ENCODE measurements at places on chromosomes 1 and 21.

DNA sequence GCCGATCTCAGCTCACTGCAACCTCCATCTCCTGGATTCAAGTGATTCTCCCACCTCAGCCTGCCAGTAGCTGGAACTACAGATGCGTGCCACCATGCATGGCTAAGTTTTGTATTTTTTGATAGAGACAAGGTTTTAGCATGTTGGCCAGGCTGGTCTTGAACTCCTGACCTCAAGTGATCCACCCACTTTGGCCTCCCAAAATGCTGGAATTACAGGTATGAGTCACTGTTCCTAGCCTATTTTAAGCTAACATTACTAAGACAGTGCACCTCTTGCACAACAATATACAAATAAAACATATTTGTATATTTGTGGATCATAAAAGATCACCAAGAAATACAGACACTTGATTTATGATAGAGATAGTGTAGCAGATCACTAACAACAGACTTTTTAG is 139.1 kb downstream of the DUSP10 start:
- no peak for DNase-seq

DNA sequence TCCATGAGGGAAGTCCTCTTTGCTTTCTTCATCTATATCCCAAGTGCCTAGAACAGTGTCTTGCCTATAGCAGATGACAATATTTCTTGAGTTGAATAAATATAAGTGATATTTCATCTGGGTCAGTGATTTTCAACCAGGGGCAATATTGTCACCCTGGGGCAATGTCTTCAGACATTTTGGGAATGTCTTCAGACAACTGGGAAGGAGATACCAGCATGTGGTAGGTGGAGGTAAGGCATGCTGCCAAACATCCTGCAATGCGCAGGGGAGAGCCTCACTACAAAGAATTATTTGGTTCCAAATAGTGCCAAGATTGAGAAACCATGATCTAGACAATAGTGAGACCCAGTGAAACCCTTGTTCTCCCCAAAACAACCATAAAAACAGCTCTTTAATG is 54.7 kb downstream of the C1orf94 start:
- DNase-seq = no peak

DNA sequence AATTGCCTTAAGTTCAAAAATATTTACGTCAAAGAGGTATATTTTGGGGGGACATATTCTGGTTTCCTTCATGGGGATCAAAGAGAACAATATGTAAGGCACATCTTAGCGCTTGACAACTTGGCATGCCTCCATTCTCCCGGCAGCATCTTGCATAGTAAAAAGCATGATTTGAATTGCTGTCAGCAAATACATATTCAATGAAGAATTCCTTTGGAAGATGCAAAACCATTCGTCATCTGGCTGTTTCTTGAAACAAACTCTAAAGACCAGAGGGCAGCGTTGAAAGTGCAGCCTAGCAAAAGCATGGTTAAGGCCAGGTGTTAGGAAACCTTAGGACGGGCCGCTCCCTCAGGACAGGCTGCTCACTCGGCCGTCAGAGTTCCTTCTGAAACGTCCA is 3.4 kb upstream of the PIK3CD start:
- DNase-seq = no peak

DNA sequence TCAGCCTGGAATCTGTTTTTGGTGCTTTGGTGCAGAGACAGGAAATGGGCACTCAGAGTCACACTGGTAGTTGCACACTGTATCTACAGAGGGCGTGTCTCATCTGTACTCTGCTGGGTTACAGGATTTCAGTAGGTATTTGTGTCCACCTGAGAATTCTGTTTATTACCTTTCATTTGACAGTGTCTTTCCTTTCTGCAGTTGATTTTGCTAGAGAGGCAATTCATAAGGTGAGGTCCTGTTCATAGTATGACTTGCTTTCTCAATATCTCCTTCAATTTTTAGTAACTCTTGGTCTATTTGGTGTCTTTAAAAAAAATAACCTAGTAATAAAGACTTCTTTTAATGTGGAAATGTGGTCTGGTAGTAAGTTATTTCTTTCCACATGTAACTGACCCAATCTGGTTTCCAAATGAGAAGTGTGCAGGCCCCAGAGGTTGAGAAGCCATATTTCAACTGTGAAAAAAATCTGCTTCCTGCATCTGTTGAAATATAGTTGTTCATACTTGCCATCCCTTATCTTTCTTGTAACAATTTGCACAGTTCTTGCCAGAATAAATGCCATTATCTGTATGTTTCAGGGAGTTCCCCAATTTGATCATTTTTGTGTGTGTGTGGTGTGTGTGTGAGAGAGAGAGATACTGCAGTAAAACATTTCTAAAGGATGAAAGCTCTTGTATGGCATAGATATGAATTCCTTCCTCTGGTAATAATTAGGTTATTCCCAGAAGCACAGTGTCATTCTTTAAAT is 78.4 kb upstream of the DNAJC6 start:
- DNase-seq = no peak

GRCh38 chr1:91611483-91611917 is 110.8 kb downstream of the CDC7 start:
- no peak for DNase-seq

DNA sequence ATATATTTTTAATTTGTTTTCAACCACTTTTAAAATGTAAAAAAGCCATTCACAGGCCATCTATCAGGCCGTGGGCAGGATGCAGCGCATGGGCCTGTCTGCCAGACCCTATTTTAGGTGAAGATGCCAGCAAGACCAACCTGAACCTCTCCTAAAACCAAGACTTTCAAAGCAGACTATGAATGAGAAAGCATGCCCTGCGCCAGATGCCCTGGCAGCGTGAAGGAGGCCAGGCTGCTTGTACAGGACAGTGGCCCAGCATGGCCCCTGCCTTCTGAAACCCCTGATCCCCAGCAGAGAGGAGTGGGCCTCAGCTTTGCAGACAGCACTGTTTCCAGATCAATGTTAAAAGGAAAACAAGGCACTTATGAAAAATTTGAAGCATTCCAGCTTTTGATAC is 31.6 kb downstream of the WDR4 start:
- no peak for DNase-seq

- DNase-seq = no peak
Observed at GRCh38 chr21:40754466-40754865, 92.5 kb downstream of the DSCAM start.

GRCh38 chr1:37601441-37601840 is 5.7 kb upstream of the GNL2 start:
- DNase-seq = no peak
